ENCODE measurements at places on chromosomes 6 and 20.

DNA sequence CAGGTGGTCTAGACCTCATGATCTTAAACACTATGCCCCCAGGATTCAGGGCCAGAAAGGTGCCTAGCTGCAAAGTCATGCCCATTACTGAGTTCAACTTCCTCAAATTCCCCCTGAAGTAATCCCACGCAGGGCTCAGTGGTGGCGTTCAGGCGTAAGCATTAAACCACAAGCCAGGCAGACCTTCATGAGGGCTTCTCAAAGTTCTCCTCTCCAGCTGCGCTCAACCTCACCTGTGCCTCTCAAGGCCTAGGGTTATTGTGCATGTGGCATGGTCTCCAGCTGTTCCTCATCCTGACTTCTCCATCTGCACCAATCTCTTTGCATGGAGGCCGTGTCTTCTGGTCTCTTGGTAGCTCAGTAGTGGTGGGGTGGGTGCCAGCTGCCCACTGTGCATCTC, 113.6 kb downstream of the TSHZ2 start:
- no peak for DNase-seq

DNA sequence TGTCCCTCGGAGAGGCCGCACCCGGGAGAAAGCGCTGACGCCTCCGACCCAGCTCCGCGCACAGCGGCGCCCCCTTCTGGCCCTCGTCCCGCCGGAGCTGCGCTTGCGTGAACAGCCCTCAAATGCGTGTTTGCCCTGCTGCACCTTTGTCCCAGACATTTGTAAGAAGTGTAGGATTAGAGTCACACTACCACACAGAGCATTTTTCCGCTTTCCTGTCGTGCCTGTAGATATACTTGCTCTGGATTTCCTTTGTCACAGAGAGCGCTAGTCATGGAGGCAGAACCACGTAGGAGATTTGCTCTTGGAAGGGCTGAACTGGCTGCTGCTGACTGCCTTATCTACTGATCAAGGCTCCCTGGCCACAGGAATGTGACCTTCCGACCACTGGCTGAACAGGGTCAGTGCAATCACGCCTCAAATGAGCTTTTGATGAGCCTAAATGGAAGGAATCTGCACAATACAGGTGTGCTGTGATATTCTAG, 62.3 kb downstream of the PAX1 start:
- peak; percentile 5 for DNase-seq

DNA sequence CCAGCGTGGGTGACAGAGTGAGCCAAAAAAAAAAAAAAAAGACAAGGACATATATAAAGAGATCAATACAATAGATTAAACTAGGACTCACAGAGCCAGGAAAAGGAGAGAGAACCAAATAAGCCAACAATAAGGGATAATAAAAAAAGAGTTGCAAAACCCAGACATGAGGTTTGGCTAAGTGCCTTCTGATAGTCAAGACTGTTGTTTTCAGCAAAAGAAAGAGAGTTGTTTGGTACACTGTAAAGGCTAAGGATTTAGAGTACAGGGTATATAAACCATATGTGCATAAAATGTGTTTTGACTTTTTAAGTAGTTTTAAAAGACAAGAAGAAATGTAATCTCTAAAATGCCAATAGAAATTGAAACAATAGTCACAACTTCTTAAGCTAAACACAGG, 42.8 kb downstream of the RPF2 start:
- no peak for DNase-seq

DNA sequence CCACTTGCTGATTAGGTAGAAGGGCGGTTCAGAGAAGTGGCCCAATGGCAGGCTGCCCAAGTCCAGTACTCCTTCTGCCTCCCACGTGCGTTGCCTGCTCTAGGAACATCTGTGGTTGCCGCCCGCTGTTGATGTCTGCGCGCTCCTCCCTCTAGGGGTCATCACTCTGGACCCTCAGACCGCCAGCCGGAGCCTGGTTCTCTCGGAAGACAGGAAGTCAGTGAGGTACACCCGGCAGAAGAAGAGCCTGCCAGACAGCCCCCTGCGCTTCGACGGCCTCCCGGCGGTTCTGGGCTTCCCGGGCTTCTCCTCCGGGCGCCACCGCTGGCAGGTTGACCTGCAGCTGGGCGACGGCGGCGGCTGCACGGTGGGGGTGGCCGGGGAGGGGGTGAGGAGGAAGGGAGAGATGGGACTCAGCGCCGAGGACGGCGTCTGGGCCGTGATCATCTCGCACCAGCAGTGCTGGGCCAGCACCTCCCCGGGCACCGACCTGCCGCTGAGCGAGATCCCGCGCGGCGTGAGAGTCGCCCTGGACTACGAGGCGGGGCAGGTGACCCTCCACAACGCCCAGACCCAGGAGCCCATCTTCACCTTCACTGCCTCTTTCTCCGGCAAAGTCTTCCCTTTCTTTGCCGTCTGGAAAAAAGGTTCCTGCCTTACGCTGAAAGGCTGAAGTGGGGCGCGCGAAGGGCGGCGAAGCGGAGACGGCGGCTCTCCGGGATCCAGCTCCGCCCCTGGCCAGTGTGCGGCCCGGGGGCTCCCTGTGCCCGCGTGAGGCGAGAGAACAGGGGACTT, 8.5 kb downstream of the TRIM15 start:
- no peak for DNase-seq

GRCh38 chr6:16277101-16277981, 39.0 kb downstream of the GMPR start:
- DNase-seq, result peak; percentile 4

DNA sequence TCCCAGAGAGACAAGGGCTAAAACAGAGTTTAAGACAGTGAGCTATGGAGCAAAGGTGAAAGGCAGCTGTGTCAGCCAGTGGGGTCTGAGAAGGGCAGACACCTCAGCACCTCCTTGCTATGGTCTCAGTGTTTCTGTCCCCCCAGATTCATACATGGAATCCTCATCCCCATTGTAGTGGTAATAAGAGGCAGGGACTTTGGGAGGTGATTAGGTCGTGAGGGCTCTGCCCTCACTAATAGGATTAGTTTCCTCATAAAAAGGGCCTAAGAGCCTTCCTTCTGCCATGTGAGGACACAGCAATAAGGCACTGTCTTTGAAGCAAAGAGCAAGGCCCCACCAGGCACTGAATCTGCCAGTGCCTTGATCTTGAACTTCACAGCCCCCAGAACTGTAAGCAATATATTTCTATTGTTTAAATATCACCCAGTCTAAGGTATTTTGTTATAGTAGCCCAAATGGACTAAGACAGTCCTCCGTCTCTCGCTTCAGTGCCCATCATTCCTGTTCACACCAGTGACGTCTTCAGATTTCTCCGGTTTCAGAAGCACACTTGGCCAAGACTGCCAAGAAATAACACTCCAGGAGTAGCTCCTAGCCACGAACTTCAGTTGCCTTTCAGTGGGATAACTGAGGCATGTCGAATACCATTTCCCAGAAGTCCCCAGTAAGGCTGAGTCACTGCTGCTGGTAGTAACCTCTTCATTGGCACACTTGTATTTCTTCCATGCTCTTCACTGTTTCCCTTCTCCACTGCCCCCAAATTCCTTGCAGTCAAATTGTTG, 32.8 kb downstream of the SLC13A3 start:
- no peak for DNase-seq
